ENCODE measurements at places on chromosomes 5 and 9.
A peak's percentile ranks its signal among the peaks of the same experiment; 100 is the strongest.

DNA sequence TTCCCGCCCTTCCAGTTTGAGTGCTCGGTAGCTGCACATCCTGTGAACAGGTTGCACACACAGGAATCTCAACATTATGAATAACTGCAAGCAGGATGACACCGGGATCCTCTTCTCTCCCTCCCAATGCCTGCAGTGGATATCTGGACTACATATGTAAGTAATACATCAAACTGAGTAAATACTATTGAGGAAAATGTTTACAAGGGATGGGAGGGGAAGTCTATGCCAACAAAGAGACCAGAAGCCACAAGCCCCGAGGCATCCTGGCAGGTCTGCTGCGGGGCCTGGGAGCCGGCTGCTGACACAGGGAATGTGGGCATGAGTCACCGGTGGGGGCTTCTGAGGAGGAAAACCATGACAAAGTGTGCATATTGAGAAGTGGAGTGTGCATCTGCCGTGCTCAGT, 8.6 kb upstream of the ANKRD33B start:
- no peak for DNase-seq

- DNase-seq: no peak
These were observed 55.4 kb downstream of the ADAMTS2 start for GRCh38 chr5:179289756-179290385.

DNA sequence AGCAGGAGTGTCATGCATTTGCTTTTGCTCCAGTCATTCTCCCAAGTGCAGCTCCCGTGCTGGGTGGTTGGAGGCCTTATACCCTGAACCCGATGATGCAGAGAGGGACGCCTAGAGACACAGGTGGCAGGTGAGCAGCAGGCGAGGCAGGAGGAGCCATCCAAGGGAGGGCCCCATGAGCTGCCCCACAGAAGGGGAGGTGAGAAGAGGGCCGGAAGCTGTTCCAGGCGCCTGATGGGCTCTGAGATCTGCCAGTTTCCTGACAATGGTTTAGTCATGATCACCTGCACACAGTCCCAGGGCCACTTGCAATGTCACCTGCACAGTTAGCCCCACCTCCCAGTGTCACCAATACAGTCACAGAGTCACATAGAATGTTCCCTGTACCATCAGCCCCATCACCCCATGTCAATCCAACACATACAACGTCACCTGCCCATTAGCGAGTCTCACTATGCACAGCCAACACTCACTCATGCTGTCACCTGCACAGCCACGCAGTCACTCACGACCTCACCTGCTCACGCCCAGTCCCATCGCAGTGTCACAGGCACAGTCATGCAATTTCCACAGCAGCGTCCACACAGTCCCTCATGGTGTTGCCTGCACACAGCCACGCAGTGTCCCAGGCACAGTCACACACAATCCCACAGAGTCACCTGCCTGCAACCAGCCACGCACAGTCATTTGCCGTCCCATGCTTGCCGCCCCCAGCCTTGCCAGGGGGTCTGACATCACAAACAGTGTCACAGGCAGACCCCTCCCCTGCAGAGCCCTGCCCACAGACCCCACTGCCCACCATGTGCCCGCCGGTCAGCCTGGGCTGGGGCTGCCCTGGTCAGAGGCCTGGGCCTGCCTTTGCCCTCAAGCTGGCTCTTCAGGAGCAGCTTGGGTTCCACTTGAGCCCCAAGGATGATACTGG, 113.4 kb downstream of the LHX2 start:
- DNase-seq: no peak

DNA sequence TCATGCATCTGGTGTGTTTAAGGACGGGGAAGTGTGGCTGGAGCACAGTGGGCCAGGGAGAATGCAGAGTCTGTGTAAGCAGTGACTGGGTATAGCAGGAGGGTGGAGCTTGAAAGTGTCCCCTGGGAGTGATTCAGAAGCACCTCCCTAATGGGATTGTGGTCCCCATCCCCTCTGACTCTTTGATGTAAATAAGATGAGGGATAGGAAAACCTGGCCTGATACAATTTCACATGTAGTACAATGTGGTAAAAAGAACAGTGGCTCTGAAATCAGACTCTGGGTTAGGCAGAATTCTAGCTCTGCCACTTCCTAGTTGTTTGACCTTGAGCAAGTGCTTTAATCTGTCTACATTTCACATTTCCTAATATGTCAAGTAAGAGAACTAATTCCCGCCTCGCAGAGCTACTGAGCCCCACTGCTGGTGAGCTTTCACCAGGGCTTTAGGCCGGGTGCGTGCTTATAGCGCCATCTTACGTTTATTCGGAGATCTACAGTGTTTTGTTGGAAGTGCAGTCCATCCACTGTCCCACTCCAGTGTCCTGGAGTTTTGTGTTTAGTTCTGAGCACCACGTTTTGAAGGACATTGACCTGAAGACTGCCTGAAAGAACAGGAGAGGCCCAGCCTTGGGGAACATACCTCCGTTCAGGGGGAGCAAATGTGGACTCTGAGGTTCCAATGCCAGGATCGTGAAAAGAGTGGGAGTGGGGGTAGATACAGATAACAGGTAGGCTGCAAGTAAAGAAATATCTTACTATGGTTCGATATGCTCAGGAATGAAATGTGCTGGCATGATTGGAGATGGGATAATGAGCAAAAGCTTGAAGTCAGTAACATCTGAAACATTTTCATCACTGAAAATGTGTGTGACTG, 51.2 kb upstream of the TESK1 start:
- DNase-seq: no peak

GRCh38 chr9:110975969-110976368, 62.3 kb downstream of the LPAR1 start:
- DNase-seq: no peak

DNA sequence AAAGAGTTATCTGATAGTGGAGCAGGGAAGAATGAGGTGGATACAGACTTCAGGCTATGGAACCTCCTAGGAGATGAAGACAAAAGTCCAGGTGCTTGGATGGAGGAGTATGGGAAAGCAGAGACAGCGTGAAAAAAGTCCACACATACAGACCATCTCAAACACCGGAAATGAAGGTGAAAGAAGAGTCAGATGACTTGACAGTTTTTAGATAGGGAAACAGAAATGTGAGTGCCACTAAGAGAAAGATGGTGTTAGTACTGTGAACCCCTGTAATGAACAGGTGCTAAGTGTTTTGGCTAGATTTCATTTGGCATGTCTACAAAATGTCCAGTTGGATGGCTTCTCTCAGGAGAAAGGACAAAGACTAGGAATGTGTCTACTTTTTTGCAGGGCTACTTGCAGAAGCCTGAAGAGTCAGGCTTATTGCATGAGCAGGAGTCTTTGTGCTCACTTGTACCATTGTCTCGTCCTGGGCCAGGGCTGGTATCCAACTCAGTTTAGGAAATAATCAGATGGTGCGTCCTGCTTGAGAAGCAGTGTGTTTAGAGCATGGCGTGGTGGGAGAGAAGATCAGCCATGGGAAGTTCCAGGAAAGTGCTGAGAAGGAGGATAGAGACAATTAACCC, 90.6 kb upstream of the STARD4 start:
- DNase-seq: no peak

GRCh38 chr5:18433336-18433735, 799.1 kb downstream of the TAF11L14 start:
- no peak for DNase-seq

- no peak for DNase-seq
These were observed 237.5 kb downstream of the CHSY3 start for GRCh38 chr5:130141659-130142320.

- no peak for DNase-seq
These were observed 2.5 kb downstream of the TJP2 start for GRCh38 chr9:69176471-69177171.

GRCh38 chr5:74408150-74409043, 232.1 kb downstream of the ENC1 start:
- DNase-seq: no peak

DNA sequence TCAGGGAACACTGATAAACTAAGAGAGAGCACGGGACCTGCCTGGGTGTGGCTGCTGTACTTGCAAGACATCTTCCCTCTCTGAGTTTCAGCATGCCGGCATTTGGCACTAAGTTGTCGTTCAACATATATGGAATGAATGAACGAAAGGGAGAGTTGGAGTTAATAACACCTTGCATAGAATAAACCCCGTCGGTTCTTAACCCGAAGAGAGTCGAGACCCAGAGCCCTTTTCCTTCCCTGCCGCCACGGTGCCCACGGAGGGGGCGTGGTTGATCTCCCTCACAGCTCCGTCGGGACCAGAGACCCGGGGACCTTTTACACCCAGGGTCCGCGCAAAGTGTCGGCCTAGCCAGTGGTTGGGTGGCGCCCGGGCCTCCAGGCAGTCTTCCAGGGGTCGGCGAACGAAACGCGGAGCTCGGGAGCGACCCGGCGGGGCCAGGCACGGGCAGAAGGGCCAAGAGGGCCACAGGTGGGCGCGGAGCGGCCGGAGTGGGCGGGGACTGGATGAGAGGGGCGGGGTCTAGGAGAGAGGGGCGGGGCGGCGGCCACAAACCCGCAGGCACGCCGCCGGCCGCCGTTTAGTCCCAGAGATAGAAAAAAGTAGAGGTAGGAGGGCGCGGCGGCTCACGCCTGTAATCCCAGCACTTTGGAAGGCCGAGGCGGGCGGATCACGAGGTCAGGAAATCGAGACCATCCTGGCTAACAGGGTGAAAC, 735 bp upstream of the RPL26L1 start:
- peak; percentile 53 for DNase-seq

DNA sequence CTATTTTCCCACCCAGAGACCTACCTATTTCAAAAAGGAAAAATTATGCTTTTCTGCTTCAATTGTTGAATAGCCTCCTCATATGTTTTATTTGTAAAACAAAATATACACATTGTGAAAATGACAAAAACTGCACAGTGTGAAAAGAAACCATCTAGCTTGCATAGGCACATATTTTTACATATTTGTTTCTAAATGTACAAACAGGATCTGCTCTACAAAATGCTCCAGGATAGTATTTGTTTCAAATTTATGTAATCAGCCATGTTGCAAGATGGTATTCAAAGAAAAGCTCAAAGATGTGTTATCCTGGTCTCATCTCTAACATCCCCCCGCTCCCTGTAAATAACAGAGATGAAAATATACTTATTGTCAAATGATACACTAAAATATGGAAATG, 366.1 kb upstream of the MPDZ start:
- no peak for DNase-seq

DNA sequence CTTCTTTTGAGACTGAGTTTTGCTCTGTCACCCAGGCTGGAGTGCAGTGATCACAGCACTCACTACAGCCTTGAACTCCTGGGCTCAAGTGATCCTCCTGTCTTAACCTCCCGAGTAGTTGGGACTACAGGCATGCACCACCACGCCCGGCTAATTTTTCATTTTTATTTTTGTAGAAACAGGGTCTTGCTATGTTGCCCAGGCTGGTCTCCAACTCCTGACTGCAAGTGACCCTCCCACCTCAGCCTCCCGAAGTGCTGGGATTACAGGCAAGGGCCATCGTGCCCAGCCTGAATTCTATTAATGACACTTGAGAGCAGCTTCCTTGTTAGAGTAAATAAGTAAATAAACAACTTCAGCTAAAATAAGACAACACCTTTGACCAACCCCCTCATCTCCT, 12.3 kb downstream of the ROR2 start:
- DNase-seq: no peak

Measured in stimulated activated CD4-positive, alpha-beta T cell treated with anti-CD3 and anti-CD28 coated beads, TNF-alpha, amount 100 ng/mL, for 1 hour (primary cell).